ENCODE measurements at places on chromosomes 2 and 18. TPM values are rescaled to one million over a fixed set of nuclear protein-coding genes. Genes with fewer than 3 reads are reported as not detected.

DNA sequence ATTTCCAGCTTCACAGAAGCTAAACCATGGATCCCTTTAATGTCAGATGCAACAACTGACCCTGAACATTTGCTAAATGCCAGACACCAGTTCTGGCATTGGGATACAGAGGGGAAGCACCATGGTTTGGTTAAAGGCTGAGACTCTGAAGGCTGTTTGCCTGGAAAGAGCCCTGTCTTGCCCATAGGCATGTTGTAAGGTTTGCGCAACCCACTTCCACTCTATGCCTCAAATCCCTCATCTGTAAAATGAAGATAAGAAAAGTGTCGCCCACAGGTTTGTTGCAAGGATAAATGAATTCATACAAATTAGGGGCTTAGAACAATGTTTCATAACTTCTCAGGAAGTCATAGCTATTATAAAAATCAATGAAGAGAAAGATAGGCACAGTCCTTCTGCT lies 380.9 kb upstream of the GYPC start:
- no peak for DNase-seq

DNA sequence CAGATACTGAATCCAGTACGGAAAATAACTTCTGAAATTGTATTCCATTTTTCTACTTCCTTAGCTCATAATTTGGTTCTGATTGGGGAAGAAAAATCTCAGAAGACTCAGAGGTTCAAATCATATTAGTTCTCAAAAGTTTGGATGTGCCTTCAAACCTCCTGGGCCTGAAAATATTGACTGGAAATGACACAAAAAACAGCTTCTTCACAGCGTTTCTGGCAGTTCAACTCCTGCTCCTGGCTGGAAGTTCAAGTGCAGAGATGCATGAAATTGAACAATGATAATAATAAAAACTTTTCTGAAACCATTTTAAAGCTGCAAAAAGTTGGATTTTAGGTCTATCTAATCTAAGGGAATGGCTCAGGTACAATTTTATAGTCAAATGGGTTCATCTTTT lies 1459.9 kb upstream of the CELF4 start:
- DNase-seq: no peak

GRCh38 chr2:190849774-190850173 lies 30.8 kb upstream of the GLS start:
- DNase-seq: no peak

Gene MSH6
- 67.9 TPM for total RNA-seq

DNA sequence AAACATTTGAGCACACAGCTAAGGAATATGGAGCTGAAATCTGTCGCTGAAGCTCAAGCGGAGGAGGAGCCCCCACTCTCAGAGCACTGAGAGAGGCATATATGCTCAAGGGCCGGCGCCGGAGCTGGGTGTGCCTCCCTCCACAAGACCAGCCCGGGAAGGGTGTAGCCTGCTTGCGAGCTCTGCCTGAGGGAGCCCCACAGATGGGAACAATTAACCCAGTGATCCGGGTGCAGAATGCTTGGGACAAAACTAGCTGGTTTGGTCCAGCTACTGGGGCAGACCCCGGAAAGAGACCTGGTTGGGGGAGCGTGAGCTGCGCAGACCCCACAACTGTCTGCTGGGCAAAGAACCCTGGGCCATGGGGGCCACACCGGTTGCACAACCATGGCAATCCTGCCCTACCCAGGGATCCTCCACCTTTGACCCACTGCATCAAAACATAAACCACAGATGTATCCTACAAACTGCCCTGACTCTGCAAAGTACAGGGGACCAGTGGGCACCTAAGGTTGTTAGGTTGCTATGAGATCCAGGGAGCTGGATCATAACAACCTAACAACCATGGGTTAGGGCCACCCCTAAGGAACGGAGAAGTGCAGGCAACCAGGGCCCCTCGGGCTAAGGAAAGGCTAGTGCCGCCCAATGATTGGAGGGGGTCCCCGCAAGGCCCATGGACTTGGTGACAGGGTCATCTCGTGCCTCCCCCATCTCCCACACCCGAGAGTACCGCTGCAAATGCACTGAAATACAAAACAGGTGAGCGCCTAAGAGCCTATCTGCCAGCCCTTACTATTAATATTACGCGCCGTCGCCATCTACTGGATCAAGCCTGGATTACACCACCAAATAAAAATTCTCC lies 53.4 kb upstream of the SCN1A start:
- peak; percentile 71 for DNase-seq

Gene VIT
- not detected for total RNA-seq

- DNase-seq: no peak
Measured at GRCh38 chr2:101500860-101501259, 25.9 kb upstream of the RFX8 start.

Gene ANKZF1
- 56.6 TPM for total RNA-seq

Gene MCEE
- total RNA-seq: 18.7 TPM

Gene TTC21B
- total RNA-seq: 12.0 TPM

Gene CDH19
- 0.27 TPM for total RNA-seq

Gene HNMT
- 56.5 TPM for total RNA-seq

Data from Calu3 (cell line).